ENCODE measurements at places on chromosomes 2 and 18.

DNA sequence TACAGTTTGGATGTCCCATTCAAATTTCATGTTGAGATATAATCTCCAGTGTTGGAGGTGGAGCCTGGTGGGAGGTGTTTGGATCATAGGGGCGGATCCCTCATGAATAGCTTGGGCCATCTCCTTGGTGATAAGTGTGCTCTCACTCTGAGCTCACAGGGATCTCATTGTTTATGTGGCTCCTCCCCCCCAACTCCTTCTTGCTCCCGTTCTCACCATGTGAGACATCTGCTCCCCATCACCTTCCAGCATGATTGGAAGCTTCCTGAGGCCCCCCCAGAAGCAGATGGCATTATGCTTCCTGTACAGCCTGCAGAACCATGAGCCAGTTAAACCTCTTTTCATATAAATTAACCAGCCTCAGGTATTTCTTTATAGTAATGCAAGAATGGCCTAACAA is 3.0 kb upstream of the INPP1 start:
- DNase-seq, result no peak

DNA sequence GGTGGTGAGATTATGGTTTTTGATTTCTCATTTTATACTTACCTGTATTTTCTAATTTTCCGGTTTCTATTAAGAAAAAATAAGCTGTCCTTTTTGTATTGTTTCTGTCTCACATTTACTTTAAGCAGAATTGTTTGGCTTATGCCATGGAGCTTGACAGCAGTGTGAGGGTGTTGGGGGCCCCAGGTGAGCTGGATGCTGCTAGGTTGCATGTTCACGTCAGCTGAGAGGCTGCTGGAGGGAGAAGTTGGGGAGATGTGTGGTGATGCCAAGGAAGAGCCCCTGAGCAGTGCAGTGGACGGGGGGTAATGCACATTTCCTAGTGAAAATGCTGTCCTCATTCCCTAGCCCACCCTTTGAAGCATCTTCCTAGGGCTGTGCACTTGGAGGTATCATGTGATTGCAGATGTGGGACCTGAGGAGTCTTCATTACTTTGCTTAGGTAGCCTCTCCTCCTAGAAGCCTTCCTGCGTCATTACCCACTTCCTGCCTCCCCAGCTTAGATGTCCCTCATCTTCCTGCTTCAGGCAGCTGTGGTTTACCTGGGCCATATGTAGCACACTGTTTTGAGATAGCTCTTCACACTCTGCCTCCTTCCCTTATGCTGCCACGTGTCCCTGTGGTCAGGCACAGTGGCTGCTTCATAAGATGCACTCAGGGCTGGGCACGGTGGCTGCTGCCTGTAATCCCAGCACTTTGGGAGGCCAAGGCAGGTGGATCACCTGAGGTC is 16.2 kb downstream of the ATG16L1 start:
- DNase-seq, result peak; percentile 72

DNA sequence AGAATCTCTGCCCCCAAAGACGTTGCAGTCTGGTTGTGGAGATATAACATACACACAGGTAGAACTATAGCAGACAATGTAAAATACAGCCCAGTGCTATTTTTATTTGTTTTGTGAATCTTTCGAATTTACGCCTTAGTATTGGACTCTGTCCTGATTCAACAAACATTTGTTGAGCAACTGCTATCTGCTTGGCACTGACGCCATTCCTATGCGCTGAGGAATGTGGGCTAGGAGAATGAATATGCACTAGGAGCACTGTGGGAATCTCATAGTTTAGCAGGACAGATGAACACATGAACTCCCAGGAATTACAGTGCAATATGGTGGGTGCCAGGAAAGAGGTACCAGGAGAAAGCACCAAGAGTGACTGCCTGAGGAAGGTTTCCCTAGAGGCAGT is 181.7 kb upstream of the SIX3 start:
- no peak for DNase-seq

DNA sequence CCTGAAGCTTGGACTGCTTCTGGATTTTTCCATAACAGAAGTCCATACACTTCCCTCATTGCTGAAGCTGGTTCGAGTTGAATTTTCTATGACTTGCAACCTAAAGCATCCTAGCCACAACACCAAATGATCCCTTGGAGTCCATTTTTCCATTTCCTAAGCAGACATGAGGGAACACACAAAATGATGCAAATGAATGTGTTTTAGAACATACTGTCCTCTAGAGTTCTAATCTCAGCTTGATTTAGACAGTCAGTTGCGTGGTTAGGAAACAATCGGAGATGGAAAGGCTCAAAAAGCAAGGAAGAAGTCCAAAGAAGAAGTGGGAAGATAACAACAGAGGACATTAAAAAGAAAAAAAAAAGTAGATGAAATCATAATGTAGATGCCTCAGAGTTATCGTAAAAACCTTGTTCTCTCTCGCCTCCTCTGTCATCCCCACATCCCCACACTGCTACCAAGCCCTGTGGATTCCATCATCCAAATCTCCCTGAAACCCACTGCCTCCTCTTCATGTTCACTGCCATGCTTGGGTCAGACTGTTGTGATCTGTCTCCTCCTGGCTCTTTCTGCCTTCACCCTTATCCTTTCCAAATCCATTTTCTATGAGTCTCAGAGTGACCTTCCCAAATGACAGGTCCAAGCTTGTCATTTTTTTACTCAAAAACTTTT is 58.4 kb downstream of the TMEM247 start:
- DNase-seq, result no peak

- DNase-seq, result peak; percentile 42
Observed at GRCh38 chr2:10654069-10654468, 35.7 kb downstream of the NOL10 start.

- no peak for DNase-seq
Observed at GRCh38 chr2:146982393-146982846, 862.4 kb upstream of the ACVR2A start.

DNA sequence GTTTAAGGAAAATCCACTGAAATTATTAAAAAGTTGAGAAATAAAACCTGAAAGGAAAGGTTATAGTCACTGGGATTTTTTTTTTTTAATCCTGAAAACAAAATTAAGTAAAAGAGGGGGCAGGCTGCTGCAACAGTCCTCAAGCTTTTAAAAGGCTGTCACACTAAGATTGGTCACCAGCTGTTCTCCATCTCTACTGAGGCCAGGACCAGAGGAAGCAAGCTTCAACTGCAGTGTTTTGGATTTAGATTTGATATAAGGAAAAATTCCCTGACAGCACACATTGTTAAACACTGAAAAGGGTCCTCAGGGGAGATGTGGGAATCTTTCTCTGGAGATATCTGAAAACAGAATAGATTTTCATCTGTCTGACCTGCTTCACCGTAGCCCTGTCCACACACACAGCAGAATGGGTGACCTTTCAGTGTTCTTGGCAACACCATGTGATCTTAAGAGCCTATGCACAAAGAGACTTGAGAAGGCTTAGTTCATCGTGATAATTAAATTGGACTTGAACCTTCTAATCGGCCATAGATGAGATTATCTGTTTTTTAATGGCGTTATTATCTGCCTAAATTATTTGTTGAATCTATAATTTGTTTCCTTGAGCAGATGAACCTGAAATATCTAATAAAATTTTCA is 132.0 kb upstream of the BOD1L2 start:
- no peak for DNase-seq

DNA sequence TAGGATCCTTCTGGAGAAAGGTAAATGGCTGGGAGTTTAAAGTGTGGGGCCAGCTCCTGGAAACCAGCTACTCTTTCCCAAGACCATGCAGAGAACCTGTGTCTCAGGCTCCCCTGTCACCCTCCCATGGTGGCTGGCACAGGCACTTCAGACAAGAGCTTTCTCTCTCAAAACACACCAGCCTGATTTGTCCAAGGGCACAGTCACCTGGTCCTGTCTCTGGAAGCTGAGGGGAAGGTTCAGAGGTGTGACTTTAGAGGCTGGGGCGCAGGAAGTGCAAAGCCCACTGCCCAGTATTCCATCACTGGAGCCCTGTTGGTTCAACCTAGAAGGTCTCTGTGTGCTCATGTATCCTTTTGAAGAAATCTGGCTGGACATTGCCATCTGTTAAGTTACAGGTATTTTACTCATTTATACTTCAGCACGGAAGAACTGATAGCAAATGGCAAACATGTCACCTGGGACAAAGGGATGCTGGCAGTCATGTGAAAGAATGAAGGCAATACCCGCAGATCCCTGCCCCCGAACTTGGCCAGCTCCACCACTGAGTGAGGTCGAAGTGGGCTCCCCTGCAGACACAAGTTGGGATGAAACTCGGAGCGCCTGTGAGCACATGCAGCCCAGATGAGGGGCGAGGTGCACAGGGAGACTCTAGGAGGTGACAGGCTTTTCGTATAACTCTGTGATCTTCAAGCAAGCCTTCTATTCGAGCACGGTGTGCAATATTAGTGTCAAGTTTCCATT is 96.9 kb upstream of the MGAT4A start:
- no peak for DNase-seq

GRCh38 chr2:171615069-171615468 is 72.2 kb upstream of the DYNC1I2 start:
- no peak for DNase-seq

DNA sequence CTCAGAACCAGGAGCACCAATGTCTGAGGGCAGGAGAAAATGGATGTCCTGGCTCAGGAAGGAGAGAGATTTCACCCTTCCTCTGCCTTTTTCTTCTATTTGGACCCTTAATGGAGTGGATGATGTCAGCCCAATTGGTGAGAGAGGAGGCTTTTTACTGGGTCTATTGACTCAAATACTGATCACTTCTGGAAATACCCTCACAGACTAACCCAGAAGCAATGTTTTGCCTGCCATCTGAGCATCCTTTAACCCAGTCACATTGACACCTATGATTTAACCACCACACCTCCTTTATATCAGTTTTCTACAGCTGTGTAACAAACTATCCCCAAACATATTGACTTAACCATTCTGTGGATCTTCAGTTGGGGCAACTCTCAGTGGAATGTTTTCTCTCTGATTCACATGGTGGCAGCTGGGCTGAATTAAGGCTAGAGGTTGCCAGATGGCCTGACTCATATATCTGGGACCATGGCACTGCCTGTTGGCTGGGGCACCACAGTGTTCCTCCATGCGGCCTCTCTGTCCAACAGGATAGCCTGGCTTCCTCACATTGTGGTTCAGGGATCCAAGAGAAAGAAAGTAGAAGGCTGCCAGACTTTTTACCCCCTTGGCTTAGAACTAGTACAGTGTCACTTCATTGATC is 18.2 kb upstream of the MBOAT2 start:
- no peak for DNase-seq

DNA sequence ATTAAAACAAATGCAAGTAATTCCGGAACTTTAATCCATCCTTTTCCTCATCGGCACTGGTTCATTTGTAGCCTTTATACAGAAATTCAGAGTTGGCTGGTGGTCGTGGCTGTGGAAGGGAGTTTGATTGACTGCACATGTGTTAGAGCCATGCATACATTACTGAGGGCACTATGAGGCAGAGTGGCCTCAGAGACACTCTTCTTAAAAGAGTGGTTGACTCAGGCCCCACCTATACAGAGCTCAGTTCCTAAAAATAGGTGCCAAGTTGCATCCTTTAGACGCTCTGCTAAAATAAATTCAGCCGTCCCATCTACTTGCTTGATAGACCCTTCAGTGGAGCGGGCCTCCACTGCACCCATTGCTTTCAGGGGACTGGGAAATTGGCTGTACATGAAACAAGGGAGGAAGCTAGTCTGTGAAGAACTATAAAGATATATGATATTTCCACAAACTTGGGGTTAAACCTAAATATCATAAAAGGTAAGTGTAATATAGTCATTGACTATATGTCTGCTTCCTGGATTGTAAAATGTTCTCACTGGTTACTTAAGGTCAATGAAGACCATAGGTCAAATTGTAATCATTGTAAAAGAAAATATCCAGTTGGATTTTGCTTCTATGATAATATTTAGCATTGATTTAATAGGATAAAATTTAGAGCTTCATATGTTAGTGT is 298.9 kb downstream of the XIRP2 start:
- DNase-seq, result no peak

DNA sequence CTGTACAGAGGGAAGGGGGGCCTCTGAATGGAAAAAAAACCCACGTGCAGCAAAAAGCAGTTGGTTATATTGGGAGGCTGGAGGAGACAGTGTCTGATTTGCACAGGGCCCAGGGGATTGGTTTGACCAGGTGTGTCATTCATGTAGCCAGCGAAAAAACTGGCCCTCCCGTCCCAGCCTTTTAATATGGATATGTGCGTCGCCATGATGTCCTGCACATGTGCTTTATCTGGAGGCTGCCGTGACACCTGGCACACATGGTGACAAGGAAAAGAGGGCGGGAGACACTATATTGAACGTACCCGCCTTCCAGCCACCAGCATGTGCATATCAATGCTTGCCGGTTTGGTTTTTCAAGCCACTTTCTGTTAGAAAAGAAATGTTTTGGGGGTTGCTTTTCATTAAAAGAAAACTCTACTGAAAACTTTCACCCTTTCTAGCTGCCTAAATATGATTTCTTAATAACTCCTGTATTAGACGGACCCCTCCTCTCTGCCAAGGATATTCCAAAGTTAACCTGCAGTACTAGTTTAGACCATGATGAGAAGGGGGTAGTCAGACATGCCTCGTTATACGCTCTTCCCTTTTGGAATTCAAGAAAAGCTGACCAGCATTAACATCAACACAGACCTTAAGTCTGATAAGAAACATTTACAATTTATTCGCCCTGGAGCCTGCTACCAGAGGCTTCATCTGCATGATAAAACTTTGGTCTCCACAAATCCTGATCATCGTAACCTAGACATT is 16.2 kb downstream of the SLC25A52 start:
- DNase-seq, result no peak

- no peak for DNase-seq
Observed at GRCh38 chr2:73021371-73022010, 50.0 kb downstream of the SFXN5 start.

GRCh38 chr2:31693882-31694281 is 113.1 kb upstream of the SRD5A2 start:
- DNase-seq, result no peak

GRCh38 chr2:156935616-156936015 is 321.9 kb upstream of the GALNT5 start:
- no peak for DNase-seq

DNA sequence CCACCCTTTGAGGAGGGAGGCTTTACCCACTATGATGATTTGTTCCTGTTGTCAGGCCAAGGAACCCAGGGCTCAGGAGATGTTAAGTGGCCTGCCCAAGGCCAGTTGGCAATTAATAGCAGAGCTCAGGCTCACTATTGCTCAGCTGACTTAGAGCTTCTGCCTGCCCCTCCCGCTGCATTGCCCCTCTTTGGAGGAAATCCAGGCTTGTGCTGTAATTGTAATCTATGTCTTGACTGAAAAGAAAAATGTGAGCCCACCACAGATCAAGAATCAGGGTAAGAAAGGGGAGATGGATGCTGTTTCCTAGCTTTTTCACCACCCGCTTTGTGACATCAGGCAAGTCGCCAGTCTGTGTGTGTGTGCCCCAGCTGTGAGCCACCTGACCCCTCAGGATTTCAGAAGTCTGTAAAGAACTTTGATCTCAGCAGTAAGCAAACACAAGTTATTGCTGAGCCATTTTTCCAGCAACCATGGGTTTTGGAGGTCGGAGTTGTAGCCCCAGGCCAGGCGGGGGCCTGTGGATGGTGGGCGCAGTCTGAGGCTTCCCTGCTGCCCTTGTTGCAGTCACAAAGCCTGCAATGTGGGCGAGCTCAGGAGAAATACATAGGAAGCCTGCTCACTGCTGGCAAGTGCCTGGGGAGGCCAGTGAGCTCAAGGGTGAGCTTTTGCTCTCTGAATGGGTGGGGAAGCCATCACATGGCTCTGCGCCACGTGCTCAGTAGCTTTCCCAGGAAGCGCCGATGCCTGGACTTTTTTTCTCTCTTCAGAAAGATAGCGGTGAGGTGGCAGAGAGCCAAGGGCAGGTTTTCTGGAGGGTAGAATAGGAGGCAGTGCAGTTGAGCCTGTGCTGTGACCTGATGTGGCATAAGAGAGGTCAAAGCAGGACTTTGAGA is 6.1 kb downstream of the CABLES1 start:
- no peak for DNase-seq

Data from stimulated activated CD8-positive, alpha-beta memory T cell treated with anti-CD3 and anti-CD28 coated beads, Interleukin-15, amount 100 ng/mL, for 4 hours (primary cell).